ENCODE measurements at places on chromosomes 1 and 21. TPM values are rescaled to one million over a fixed set of nuclear protein-coding genes. Genes with fewer than 3 reads are reported as not detected.

- no peak for DNase-seq
Measured at GRCh38 chr21:31371715-31372470, 27.8 kb upstream of the TIAM1 start.

- no peak for DNase-seq
Measured at GRCh38 chr1:77355010-77355409, 73.2 kb downstream of the AK5 start.

The OR10Z1 gene
- total RNA-seq = not detected

The MTMR11 gene
- 24.7 TPM for total RNA-seq

- DNase-seq = no peak
Measured at GRCh38 chr1:53586765-53587164, 127.6 kb downstream of the DMRTB1 start.

The DYNLT5 gene
- total RNA-seq = 1.4 TPM

Data from kidney (tissue), 22 donors.